Posterior cingulate gyrus (tissue), 11 donors: ENCODE measurements at places on chromosomes 11 and 22.
A peak's percentile ranks its signal among the peaks of the same experiment; 100 is the strongest.

GRCh38 chr11:74682731-74683278, 48.4 kb downstream of the CHRDL2 start:
- DNase-seq = no peak

DNA sequence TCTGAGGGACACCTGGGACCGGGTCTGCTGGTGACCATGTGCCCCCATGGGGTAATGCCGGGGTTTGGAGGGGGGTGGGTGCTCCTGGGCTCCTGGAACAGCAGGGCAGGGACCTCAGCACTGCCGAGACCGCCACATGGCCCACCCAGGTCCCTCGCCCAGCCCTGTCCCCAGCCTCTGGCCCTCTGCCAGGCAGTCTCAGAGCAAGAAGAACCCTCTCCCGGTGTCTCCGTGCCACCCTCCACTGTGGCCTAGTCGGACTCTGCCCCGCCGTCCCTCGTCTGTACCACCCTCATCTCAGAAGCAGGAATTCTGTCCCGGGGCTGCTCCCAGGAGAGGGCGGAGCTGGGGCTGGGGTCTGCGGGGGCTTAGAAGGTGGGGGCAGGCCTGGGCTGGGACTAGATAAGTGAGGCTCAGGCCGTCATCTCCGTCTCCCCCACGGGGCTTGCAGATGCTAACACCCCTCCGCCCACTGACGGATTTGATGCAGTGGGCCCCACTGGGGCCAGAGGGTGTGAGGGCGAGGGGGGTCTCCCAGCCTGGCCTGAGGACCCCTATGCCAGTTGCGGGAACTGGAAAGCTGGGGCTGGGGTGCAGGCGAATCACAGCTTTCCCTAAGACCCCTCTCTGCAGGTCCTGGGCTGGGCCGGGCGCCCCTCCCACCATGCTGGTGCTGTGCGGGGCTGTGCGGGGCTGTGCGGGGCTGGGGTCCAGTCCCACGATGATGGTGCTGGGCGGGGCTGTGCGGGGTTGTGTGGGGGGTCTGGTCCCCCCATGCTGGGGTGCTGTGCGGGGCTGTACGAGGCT, 1.1 kb downstream of the MUC5AC start:
- peak; percentile 77 for DNase-seq

DNA sequence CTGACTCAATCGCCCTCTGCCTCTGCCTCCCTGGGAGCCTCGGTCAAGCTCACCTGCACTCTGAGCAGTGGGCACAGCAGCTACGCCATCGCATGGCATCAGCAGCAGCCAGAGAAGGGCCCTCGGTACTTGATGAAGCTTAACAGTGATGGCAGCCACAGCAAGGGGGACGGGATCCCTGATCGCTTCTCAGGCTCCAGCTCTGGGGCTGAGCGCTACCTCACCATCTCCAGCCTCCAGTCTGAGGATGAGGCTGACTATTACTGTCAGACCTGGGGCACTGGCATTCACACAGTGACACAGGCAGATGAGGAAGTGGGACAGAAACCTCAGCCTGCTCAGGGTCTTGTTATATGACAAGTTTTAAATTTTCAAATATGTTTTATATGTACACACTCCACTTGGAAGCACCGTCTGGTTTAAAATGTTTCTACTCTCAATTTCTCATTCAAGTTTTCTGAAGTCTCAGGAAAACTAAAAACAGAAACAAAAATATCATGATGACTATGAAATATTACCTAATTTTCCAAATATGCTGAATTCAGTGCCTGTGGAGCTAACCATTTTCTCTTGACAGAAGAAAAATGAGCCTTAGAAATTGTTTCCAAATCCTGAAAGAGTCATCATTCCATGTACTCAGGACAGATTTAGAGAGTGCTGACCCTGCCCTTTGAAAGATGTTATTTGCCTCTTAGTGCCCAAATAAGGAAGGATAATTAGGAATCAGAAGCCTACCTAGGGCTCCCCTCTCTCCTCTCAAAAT, 48.8 kb upstream of the TOP3B start:
- no peak for DNase-seq

GRCh38 chr11:134026655-134027343, 42.1 kb upstream of the JAM3 start:
- peak; percentile 34 for DNase-seq

DNA sequence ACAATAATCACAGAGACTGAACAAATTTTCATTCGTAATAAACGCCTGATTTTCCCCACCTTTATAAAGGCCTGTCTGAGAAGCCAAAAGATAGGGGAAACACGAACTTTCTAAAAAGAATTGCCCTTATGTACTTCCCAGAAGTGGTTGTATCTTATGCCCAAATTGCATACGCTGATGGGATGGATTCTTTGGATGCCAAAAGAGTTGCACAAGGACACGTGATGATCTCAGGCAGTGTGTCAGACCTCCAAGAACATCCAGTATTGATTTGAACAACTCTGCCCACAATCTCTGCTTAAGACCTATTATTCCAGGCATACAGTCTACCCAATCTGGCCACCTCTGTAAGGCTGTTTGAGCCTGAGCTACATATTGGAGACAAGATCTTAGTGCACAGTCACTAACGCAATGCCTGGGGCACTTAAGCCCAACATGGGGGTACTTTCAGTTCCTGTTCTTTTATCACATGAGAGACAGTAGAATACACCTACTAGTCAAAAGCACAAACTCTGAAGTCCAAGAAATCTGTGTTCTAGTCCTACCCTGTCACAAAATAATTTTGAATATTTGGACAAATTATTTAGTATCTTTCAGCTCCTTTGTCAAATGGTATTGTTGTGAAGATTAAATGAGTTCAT, 38.9 kb downstream of the OR10A6 start:
- DNase-seq = no peak

GRCh38 chr11:60197442-60197841, 14.6 kb upstream of the MS4A6A start:
- DNase-seq = no peak

GRCh38 chr22:36757668-36758211, 18.2 kb downstream of the IFT27 start:
- peak; percentile 52 for DNase-seq

DNA sequence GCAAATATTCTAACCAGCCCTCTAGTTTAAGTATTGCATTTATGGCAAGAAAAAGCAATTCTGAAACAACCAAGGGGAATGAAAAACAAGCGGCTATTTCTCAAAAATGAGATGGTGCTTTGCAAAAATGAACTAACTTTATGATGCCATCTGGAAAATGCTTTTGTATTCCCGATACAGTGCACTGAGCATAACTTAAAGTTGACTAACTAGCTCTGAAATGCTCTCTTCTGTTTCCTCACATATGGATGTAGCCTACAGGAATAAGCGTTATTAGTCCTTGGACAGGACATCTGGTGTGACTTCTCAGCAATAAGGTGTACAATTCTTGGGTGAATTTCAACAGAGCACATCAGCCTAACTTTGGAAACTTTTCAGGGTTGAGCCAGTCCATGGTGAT, 228.2 kb upstream of the DDI1 start:
- no peak for DNase-seq

- DNase-seq = no peak
Observed at GRCh38 chr11:120217526-120217925, 6.7 kb downstream of the OAF start.

DNA sequence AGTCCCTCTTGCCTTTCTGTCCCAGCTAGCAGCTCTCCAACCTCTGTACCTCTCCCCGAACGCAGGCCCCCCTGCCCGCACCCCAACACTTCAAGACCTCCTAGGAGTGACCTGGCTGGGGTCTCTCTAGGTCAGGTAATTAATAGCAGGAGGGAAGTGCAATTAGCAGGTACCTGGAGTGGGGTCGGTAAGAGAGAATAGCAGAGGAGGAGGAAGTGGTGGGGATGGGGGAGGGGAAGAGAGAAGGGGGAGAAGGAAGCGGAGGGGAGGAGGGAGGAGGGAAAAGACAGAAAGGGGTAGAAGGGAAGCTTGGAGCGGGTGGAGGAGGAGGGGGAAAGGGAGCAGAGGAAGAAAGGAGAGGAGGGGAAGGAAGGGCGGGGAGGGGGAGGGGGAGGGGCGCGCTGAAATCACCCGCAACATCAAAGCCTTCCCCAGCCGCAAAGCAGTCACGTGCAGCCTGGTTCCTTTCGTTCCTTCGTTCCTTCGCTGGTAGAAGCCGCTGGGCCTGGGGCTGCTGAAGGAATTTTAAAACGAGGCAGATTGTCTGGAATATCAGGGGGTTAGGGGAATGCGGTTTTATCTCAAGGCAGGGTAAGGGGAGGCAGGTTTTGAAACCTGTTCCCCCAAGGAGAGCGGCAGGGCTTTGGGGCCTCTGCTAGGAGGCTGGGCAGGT, 29.3 kb upstream of the TCF20 start:
- DNase-seq = no peak
